Caudate nucleus (tissue), 63 donors: ENCODE measurements at places on chromosomes 1 and 21.

DNA sequence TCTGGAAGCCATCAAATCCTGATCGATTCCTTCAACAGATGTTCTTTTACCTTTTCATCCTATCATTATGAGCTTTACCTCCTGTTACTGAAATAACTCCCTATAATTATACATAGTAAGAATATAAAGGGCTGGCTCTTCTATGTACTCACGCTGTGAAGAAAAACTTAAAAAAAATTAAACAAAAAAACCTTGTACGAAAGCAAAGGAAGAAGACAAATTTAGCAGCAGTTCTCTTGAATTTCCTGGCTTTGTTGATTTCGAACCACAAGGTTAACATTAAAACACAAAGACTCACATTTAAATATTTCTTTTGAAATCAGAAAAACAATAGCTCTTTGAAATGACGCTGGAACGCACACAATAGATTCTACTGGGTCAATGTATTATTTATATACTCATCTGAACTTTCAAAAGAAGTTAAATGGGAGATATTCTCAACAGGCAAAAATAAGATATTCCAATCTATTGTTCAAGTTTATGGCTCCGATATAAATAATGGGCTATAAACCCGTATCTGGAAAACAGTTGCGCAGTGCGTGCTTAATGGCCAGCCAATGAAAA, 13.6 kb upstream of the SPEN start:
- no peak for DNase-seq

DNA sequence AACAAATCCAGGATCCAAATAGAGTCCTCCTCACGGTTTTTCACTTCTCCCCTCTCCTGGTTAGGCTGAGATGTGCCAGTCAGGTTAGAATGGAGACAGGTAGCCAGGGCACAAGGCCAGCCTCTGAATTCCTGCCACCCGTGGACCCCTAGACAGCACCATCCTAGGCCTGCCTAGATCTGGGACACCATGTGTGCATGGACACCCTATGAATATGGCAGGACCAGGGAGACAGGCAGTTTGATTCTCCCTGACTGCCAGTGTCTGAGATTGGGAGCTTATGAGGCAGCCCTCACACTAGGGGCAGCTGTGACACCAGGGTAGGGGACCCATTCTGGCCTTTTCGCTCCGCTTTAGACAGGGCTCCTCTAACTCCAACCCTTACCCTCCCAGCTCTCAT, 7.5 kb downstream of the AVPR1B start:
- DNase-seq: no peak

DNA sequence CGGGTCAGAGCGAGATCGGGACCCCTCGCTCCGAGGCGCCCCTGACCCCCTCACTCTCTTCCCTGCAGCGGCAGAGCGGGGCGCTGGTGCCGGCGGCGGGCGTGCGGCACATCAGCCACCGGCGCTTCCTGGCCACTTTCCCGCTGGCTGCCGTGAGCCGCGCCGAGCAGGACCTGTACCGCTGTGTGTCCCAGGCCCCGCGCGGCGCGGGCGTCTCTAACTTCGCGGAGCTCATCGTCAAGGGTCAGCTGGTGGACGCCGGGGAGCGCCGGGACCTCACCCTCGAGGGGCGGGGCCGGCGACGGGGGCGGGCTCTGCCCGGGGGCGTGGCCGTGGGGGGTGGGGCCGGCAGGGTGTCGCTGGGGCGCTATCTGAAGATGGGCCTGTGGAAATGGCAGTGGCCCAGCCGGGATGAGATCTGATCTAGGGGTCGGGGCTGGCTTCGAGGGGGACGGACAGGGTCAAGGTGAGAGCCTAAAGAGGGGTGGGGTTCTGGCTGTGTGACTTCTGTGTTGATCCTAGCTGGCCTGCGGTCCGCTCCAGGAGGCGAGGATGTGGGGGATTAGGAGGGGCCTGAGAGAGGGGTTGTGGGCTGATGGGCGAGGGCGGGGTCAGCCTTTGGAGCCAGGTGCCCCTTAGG, 23.6 kb downstream of the PTPRU start:
- DNase-seq: no peak

DNA sequence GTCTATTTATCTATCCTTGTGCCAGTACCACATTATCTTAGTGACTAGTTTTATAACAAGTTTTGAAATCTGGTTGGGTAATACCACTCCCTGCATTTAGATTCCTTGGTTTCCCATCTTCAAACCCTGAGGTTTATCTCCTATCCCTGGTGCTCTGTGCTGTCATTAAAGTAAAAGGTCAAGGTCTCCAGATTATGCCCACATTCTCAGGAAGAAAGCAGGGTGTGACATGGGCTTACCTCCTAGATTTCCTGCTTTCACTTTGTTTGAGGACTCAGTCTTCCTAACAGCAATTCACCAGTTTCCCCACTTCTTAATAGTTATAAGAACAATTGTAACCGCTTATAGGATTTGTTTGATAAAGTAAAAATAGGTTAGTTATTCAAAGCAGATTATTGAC, 86.0 kb downstream of the CACHD1 start:
- no peak for DNase-seq

GRCh38 chr1:209389258-209389657, 194.3 kb upstream of the CAMK1G start:
- DNase-seq: no peak

DNA sequence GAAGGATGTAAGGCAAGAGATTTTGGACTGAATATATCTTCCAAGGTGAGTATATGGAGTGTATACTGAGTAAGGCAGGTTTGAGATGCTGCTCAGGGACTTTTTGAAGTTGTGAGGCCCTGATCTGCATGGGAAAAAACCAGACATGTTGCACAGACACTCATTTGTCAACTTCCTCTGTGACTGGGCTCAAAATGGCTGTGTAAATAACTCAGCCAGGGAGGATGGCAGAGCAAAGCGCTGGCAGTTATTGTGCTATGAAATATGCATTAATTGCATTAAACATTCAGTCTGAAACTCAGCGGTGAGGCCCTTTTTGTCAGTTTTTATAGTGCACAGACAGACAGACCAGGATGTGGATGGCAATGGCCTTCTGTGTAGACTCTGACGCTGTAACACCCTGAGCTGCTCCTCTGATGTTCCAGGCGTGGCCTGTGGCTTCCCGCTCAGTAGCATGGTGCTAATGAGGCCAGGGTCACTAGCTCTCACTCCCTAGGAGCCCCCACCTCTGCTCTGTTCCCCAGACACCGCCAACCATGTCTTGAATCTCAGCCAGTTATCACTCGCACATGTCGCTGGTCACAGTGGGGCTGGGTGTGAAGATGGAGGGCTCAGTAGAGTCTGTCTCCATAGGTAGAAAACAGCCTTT, 307.0 kb upstream of the PROX1 start:
- DNase-seq: no peak

DNA sequence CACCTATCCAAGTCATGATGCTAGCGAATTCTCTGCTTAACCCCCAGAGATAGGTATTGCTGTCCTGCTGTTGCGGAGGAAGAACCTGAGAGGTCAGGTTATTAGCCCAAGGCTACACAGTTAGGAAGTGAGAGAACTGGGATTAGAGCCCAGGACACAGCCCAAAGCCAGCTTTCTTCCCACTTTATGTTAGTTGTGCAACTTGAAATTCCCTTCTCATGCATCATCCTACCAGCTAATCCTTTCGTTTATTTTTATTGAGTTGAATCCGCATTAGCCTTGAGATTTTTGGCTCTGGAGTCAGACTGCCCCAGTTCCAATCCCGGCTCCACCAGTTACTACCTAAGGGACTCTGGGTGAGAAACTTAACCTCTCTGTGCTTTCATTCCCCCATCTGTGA, 65.4 kb downstream of the PLEKHA6 start:
- DNase-seq: no peak

- DNase-seq: no peak
Observed at GRCh38 chr1:30806381-30807317, 49.1 kb upstream of the LAPTM5 start.

GRCh38 chr1:219210067-219210466, 36.4 kb downstream of the LYPLAL1 start:
- DNase-seq: no peak

DNA sequence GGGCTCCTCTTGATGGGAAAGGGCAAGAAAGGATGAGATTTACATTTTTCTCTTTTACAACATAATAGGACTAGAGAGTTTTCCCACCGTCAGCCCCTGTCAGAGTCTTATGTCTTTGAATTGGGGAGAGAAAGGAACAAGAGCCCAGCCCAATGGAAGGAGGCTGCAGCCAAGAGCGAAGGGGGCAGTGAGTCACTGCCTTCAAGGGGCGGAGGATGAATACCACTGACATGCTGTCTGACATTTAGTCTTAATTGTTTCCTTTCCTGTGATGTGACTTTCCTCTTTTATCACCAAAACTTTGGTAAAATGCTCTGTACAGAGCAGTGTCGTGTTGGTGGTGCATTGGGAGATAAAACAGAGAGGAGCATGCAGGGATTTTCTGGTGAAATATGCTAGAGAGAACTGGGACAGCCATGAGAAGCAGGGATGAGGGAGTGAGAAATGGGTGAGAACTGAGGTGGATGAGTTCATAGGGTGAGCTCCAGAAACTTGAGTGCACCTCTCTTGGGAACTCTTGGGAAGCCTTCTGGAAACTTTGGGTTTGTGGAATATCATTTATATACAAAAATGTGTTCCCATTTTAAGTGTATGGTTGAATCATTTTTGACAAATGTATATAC, 179.9 kb upstream of the FGGY start:
- DNase-seq: no peak

- no peak for DNase-seq
Observed at GRCh38 chr1:247408100-247408499, 7.9 kb upstream of the NLRP3 start.

DNA sequence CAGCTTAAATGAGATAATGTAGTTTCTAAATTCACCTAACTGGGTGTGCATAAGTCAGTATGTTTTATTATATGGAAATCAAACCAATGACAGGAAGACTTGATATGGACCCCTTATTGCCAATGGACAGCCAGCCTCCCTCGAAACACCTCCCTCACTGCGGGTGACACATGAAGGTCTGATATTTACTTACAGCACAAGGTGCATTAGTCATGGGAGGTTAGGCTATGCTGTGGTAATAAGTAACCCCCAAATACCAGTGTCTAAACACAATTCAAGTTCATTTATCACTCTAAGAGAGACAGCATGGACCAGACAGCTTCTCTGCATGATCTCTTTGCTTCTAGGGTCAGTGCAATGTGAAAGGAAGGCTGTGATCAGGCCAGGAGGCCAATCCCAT, 126.0 kb upstream of the KCNJ6 start:
- no peak for DNase-seq

DNA sequence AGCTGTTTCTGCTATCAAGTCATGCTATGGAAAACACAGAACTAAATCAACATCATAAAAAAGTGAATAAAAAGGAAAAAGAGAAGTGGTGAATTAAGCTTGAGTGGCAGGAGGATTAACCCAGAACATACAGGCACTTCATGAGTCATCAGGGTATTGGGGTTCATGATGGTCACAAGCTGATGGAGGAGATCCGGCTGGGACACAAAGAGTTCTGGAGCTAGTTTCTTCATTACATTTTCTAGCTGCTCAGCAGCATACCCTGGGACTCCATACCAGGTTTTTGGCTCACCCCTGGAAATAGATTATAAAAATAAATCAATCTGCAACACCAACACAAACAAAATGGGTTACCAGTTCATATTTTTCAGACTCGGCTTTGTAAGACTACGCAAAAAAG, 42.5 kb upstream of the SYT2 start:
- DNase-seq: no peak

- no peak for DNase-seq
Observed at GRCh38 chr21:45286671-45287437, 841 bp downstream of the POFUT2 start.

- DNase-seq: no peak
Observed at GRCh38 chr1:224922404-224923164, 6.9 kb upstream of the DNAH14 start.

DNA sequence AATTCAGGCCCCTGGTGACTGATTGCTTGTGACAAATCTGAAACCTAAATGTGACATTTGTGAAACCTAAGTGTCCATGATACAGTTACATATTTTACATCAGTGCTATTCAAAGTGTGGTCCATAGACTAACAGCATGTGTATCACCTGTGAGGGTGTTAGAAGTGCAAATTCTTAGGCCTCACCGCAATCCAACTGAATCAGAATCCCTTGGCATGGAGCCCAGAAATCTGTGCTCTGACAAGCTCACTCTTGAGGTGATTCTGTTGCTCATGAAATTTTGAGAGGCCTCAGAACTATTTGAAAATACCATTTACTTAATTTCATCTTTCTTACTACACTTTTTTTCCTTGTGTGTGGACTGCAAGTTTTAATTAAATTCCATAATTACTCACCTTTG, 587.9 kb downstream of the ADGRL2 start:
- DNase-seq: no peak

- DNase-seq: no peak
Observed at GRCh38 chr1:55156093-55156492, 59.1 kb downstream of the USP24 start.

DNA sequence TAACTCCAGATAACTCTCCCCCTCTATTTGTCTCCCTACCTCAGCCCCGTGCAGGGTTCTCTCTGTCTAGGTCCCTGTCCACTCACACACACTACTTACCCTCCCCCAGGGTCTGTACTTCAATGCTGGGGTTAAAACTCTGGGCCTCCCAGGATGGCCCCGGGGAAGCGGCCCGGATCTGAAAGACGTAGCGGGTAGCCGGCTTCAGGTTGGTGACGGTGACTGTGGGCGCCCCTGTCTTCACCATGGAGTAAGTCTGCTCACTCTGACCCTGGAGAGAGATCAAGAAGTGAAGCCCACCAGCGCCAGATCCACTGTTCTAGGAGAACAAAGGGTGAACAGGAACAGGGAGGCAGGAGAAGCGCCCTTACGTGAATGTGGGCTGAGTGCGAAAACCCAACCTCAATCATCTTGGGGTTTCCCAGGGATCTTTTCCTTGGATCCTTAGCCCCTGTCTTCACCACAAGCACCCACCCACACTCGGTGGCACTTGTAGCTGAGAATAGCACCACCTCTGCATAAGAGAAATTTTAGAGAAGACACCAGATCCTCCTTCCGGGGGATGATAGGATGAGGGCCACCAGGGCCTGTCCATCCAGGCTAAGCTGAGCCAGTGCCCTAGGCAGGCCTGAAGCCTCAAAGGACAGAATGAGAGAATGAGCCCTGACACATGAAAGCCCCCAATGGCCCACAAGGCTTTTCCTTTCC, 33.5 kb downstream of the EPHA10 start:
- DNase-seq: no peak

DNA sequence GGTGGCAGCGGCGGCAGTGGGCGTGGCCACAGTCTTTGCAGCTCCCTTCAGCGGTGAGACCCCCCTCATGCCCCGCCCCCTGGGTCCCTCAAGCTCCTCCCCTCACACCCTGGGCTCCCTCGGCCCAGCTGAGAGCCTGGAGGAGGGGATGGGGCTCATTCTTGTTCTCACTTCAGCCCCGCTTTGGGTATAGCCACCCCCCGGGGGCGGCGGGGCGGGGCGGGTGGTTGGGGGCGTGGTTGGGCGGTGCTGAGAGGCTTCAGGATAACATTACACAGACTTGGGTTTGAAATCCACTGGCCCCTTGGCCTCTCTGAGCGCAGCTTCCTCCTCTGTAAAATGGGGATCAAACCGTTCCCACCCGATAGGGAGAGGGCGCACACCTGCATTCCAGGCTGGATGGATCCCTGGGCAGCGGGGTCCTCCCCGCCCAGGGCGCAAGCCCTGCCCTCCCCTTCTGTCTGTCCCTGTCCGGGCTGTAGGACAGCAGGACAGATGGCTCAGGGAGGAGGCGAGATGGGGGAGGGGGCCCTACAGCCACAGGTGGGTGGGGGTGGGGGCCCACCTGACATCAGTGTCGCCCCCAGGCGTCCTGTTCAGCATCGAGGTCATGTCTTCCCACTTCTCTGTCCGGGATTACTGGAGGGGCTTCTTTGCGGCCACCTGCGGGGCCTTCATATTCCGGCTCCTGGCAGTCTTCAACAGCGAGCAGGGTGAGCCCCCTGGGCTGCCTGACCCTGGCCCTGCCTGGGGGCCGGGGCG, 5.1 kb downstream of the CLCNKA start:
- DNase-seq: no peak

GRCh38 chr1:46757247-46757955, 38.5 kb upstream of the EFCAB14 start:
- no peak for DNase-seq
